NCI-H2227 treated with DMSO at 0.1 percent for 48 hours (cell line): ENCODE measurements at places on chromosomes 5 and 9.

DNA sequence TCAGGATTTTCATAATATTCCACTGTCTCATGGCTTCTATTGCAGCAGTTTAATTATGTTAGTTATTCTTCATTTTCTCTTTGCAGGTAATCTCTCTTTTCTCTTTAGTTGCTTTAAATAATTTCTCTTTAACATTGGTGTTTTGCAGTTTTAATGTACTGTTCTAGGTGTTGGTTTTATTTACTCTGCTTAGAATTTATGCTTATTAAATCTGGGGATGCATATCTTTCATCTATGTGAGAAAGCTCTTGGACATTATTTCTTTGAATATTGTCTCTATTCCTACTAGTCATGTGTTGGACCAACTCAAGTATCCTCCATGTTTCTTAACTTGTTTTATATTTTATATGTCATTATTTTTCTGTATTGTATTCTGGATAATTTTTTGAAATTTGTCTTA lies 218.7 kb upstream of the TUT7 start:
- no peak for DNase-seq

GRCh38 chr5:32767948-32768467 lies 56.9 kb downstream of the NPR3 start:
- no peak for DNase-seq

DNA sequence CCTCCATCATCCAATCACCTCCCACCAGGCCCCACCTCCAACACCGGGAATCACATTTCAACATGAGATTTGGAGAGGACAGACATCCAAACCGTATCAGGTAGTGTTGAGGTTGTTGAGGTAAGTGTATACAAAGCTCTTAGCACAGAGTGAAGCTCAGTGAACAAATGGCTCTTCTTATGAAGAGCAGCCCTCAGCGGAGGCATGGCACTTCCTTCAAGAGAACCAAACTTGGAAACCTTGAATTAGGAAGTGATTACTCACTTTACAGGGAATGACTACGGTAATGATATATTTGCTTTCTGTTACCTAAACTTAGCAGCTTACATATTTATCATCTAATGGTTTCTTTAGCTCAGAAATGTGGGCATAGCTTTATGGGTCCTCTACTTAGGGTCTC lies 92.8 kb downstream of the IQGAP2 start:
- no peak for DNase-seq

DNA sequence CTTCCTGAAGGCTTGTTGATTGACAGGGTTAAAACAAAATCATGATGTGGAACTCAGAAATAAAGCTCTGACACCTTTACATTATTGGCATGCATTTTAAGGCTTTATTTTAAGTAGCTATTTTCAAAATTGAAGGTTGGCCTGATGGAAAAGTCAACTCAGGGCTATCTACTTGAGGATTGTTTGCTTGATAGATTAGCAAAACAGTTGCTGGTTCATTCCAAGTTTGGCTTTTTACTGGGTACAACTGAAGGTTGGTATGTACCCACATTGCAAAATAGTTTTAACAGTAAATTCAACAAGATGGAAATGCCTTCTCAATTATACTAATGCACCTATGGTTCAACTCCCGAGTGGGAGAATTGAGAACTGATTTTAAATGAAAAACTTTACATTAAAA lies 161.8 kb upstream of the ELL2 start:
- no peak for DNase-seq

GRCh38 chr5:154087260-154087659 lies 48.5 kb downstream of the MFAP3 start:
- no peak for DNase-seq

GRCh38 chr9:1100945-1101344 lies 50.8 kb downstream of the DMRT2 start:
- no peak for DNase-seq
